Stimulated activated CD4-positive, alpha-beta T cell treated with anti-CD3 and anti-CD28 coated beads, Interleukin-15, amount 100 ng/mL, for 1 hour (primary cell): ENCODE measurements at places on chromosomes 7 and 10.

GRCh38 chr10:23499372-23500132 lies 60.7 kb downstream of the OTUD1 start:
- no peak for DNase-seq

- DNase-seq = no peak
These were observed 104.0 kb downstream of the SRI start for GRCh38 chr7:88115816-88116215.

- no peak for DNase-seq
These were observed 1024.8 kb downstream of the LRMDA start for GRCh38 chr10:76456197-76456596.

DNA sequence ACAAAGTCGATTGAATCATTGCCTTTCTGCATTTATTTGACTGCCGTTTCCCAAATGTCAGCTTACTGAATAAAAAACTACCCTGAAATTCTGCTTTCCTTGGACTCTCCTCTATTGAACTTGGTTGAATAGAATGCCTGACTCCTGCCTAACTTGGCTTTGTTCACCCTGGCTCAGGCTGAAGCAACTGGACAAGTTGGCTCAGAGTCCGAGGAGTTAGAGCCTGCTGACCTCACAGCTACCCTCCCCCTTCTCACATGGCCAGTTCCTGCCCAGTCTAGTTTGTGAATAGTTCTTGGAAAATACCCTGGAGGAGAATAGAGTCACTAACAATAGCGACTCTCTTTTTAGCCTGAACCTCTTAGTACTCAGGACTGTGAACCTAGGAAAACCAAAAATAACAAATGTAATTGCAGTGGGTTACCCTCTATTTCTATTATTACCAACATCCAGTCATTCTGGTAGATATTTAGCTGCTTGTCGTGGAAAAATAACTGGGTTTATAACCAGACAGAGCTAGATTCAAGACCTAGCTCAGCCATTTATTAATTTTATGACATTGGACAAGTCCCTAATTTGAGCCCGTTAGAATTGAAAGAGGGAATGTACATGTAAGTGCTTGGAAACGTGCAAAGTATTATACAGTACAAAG lies 17.3 kb upstream of the NRBF2 start:
- DNase-seq = no peak

- no peak for DNase-seq
These were observed 30.3 kb downstream of the TFPI2 start for GRCh38 chr7:93860261-93860660.
